PC-3 (cell line): ENCODE measurements at places on chromosomes 1 and 21. TPM values are rescaled to one million over a fixed set of nuclear protein-coding genes. Genes with fewer than 3 reads are reported as not detected.

- H3K4me1 ChIP-seq, result no peaks in the 10 kb centered on the region
- no peaks in the 10 kb centered on the region for H3K27me3 ChIP-seq
- H3K36me3 ChIP-seq, result no peaks in the 10 kb centered on the region
Measured at GRCh38 chr21:43268804-43269186, 100.0 kb downstream of the CRYAA start.

DNA sequence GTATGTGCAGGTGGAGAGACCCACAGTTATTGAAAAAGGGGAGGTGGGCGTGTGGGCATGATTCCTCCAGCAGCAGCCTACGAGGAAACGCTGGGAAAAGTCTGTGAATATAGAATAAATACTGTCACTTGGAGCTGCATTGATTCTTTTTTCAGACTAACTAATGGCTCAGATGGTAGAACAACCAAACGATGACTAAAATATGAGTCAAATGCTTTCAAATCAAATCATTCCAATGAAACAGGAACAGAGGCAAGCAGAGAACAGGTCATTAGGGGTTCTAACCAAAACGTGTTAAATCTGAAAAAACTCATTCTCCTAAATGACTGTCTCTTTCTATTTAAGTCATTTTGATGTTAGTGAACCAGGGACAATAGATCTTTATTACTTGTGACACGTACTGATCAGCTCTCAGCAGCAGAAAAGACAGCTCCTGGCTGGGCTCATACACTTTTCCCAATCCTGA, 35.1 kb upstream of the SEC16B start:
- DNase-seq, result peak; percentile 59
- H3K27ac ChIP-seq, result peak overlapping the region; percentile 45; the same call in 1 of the 2 replicates
- H3K36me3 ChIP-seq, result no peaks in the 10 kb centered on the region
- H3K4me1 ChIP-seq, result peaks cover 11% of the 10 kb centered on the region
- no peaks in the 10 kb centered on the region for H3K27me3 ChIP-seq

- peak; percentile 72 for DNase-seq
- no peaks in the 10 kb centered on the region for H3K36me3 ChIP-seq
- no peaks in the 10 kb centered on the region for H3K27me3 ChIP-seq
- no peak overlapping the region for H3K27ac ChIP-seq
- no peak overlapping the region for H3K4me3 ChIP-seq
Measured at GRCh38 chr1:229410692-229411433, 23.0 kb downstream of the ACTA1 start.

DNA sequence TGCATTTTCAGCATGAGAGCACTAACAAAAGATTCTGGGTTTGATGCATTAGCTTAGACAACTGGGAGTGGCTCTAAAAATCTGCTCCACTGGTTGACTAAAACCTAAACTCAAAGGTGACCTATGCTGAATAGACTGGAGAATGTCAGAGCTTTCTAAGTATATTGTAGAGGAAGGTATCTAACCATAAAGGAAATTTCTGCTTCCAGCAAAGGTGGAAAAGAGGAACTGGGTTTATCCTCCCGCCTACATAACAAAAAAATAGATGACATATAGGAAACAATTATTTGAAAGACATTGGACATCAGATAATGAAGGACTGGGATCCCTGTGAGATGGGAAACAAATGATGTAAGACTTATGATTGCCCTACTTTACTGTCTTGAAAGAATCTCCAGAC, 35.8 kb upstream of the CR2 start:
- no peak for DNase-seq
- peaks cover 60% of the 10 kb centered on the region for H3K27me3 ChIP-seq
- no peak overlapping the region for H3K4me3 ChIP-seq
- H3K36me3 ChIP-seq, result no peaks in the 10 kb centered on the region
- no peaks in the 10 kb centered on the region for H3K4me1 ChIP-seq

GRCh38 chr1:44609412-44609767, 64.9 kb downstream of the TMEM53 start:
- H3K27me3 ChIP-seq, result no peaks in the 10 kb centered on the region
- H3K4me3 ChIP-seq, result no peak overlapping the region
- DNase-seq, result peak; percentile 58
- H3K36me3 ChIP-seq, result no peaks in the 10 kb centered on the region

DNA sequence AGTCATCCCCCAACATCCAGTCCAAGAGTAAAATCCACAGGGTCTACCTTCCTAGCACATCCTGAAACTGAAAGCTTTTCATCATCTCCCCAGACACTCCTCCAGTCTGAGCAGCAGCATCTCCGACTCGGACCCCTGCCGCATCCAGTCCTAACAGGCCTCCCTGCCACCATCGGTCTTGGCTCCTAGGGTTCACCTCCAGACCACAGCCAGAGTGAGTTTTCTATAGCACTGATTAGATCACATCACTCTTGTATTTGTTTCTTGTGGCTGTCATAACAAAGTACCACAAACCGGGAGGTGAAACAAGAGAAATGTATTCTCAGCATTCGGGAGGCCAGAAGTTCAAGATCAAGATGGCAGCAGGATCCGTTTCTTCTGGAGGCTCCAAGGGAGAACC, 187.8 kb downstream of the TOMM20 start:
- no peaks in the 10 kb centered on the region for H3K4me1 ChIP-seq
- no peak for DNase-seq
- no peak overlapping the region for H3K27ac ChIP-seq
- H3K27me3 ChIP-seq, result no peaks in the 10 kb centered on the region

GRCh38 chr1:198937231-198938031, 298.6 kb downstream of the PTPRC start:
- H3K4me3 ChIP-seq, result peak overlapping the region; percentile 83
- peaks cover 26% of the 10 kb centered on the region for H3K4me1 ChIP-seq
- peak overlapping the region; percentile 89 for H3K27ac ChIP-seq
- no peaks in the 10 kb centered on the region for H3K27me3 ChIP-seq
- no peaks in the 10 kb centered on the region; the same call in 1 of the 2 replicates for H3K36me3 ChIP-seq

The KLHDC8A gene
- not detected in 2 replicates for total RNA-seq

GRCh38 chr21:33301632-33302002, 23.2 kb upstream of the IFNAR1 start:
- peaks cover 21% of the 10 kb centered on the region for H3K4me1 ChIP-seq
- H3K36me3 ChIP-seq, result no peaks in the 10 kb centered on the region
- no peaks in the 10 kb centered on the region for H3K27me3 ChIP-seq
- DNase-seq, result no peak
- no peak overlapping the region for H3K4me3 ChIP-seq

DNA sequence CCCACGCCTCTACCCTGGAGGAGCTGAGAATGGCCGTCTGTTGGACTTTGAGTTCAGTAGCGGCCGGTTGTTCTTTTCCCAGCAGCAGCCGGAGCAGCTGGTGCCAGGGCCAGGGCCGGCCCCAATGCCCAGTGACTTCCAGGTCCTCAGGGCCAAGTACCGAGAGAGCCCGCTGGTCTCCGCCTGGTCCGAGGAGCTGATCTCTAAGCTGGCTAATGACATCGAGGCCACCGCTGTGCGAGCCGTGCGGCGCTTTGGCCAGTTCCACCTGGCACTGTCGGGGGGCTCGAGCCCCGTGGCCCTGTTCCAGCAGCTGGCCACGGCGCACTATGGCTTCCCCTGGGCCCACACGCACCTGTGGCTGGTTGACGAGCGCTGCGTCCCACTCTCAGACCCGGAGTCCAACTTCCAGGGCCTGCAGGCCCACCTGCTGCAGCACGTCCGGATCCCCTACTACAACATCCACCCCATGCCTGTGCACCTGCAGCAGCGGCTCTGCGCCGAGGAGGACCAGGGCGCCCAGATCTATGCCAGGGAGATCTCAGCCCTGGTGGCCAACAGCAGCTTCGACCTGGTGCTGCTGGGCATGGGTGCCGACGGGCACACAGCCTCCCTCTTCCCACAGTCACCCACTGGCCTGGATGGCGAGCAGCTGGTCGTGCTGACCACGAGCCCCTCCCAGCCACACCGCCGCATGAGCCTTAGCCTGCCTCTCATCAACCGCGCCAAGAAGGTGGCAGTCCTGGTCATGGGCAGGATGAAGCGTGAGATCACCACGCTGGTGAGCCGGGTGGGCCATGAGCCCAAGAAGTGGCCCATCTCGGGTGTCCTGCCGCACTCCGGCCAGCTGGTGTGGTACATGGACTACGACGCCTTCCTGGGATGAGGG, 28.5 kb upstream of the SPSB1 start:
- H3K27ac ChIP-seq, result no peak overlapping the region
- no peak for DNase-seq

The GJA9 gene
- 0.35 TPM in 1 of 2 replicates, not detected in the other for total RNA-seq

GRCh38 chr21:38042246-38042645, 126.0 kb upstream of the KCNJ6 start:
- peak; percentile 28 for DNase-seq
- H3K36me3 ChIP-seq, result no peaks in the 10 kb centered on the region
- H3K4me1 ChIP-seq, result no peaks in the 10 kb centered on the region

DNA sequence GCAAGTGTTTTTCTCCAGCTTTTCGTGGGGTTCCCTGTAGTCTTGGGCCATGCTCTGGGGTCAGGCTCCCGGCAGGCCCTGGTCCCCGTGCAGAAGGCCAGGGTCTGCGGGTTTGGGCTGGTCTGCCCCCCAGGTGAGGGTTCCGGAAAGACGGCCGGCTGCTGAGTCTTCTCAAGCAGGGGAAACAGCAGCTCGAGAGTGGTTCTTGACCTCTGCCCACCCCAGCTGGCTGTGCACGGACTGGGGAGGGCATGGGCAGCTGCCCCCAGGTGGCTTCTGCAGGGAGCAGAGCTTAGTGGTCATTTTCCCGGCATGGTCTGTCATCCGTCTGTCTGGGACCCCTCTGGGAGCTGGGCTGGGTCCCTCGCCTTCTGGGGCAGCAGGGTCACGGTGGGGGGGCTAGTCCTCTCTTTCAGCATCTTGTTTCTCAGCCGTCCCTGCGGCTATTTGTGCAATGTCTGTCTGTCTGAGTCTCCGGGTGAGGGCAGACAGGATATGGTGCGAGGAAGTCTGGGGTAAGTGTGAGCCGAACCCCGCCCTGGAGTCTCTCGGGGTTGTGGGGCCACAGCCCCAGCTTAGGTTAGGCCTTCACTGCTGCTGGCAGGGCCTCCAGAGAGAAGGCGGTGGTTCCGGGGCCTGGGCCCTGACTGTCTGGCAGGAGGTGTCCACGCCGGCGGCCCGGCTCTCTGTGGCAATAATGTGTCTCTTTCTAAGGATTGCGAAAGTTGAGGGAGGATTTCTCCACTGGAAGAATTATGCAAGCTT, 6.1 kb downstream of the SKI start:
- H3K27me3 ChIP-seq, result no peaks in the 10 kb centered on the region
- no peak overlapping the region for H3K27ac ChIP-seq
- peaks cover 32% of the 10 kb centered on the region for H3K4me1 ChIP-seq
- no peak overlapping the region for H3K4me3 ChIP-seq
- peak; percentile 32 for DNase-seq

DNA sequence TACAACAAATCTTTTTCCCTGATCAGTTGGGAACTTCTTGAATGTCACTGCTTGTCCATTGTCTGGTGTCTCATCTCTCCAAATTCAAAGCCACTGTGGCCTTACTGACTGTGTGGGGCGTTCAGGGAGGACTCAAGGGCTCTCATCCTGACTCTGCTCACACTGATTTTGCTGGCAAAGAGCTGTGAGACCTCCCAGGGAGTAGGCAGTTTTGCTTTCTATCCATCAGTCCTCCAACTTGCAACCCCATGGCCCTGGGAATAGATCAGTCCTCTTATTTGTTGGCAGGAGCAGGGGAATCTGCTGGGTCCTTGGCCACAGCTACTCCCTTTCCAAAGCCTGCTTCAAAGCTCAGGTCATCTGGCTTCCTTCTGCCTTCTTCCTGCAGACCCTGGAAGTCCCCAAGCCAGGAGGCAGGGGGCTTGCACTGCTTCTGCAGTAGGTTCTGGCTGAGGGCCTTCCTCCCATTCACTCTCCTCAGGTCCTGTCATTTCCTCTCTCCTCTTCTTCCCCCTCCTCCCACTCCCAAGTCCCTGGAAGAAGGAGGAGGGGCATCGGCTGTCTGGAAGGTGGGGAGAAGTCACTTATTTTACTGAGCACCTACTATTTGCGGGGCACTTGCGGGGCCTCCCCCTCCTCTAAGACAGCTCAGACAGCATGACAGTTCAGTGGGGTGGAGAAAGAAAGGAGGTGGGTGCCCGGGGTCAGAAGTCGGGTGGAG, 876 bp upstream of the NAV1 start:
- DNase-seq, result peak; percentile 35
- peak overlapping the region; percentile 79 for H3K4me3 ChIP-seq
- peaks cover 31% of the 10 kb centered on the region for H3K4me1 ChIP-seq
- H3K27me3 ChIP-seq, result no peaks in the 10 kb centered on the region

DNA sequence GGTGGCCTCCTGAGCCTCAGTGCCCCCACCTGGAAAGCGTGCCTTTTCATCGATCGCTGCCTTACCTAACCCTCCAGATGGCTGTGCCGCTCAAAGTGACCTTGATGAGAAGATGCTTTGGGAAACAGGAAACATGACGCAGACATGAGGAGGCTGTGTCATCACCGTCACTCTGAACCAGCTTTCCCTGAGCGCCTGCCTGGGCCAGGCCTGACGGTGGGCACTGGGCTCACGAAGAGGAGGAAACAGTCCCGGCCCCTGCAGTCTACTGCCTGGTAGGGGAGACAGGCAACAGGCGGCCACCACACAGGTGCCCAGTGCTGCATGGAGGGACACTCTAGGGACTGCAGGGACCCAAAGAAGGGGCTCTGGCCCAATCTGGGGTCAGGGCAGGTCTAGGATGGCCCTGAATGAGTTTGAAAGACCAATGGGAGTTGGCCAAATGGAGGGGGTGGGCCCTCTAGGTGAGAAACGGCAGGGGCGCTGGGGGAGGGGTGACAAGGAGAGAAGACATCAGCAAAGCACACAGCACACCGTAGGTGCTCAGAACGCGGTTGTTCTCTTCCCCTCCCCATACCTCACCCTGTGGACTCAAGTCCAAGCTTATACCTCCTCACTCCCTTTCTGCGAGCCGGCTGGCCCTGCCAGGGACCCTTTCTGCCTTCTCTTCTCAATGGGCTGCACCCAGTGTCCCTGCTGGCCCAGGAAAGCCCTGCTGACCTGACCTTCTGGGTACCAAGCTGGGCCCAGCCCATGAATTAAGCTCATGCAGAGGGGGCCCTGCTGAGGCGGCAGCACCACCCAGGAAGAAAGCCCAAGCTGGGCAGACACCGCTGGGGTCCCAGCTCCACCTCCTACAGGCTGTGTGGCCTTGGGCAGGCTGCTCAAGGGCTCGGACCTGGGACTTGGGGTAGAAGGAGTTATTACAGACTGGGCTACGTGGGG, 44.9 kb downstream of the GLIS1 start:
- H3K27ac ChIP-seq, result no peak overlapping the region
- H3K4me3 ChIP-seq, result no peak overlapping the region
- no peaks in the 10 kb centered on the region for H3K36me3 ChIP-seq

DNA sequence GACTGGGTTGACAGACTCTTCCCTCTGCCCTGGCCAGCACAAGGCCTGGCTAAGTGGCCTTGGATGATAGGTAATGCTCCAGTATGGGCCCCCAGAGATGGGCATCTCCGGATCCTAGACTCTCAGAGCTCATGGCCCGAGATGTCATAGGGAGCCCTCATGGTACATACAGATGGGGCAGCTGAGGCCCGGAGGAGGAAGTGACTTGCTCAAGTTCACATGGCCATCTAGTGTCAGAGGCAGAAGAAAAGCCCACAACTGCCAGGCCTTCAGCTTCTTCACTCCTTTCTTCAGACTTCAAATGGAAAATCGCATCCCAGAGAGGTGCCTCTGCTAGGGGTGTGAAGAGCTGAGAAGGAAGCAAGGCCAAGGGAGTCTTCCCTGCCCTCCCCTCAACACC, 46.8 kb upstream of the SYNC start:
- peaks cover 5% of the 10 kb centered on the region for H3K4me1 ChIP-seq
- DNase-seq, result no peak
- no peak overlapping the region for H3K27ac ChIP-seq
- H3K36me3 ChIP-seq, result peaks cover 7% of the 10 kb centered on the region
- H3K4me3 ChIP-seq, result no peak overlapping the region

- H3K36me3 ChIP-seq, result no peaks in the 10 kb centered on the region
- no peak overlapping the region for H3K4me3 ChIP-seq
Measured at GRCh38 chr1:15065736-15066135, 87.8 kb upstream of the TMEM51 start.

The NBPF4 gene
- total RNA-seq, result 0.07 TPM in 1 of 2 replicates, not detected in the other

The TRIM33 gene
- 28.8 and 36.7 TPM in 2 replicates for total RNA-seq

GRCh38 chr1:74733604-74734484, 892 bp downstream of the TYW3 start:
- H3K27ac ChIP-seq, result peak overlapping the region; percentile 81
- peak; percentile 81 for DNase-seq
- no peaks in the 10 kb centered on the region for H3K27me3 ChIP-seq
- peaks cover 34% of the 10 kb centered on the region for H3K4me1 ChIP-seq

The MYOG gene
- total RNA-seq, result not detected in 2 replicates
